ENCODE measurements at places on chromosomes 3 and 15.

GRCh38 chr3:48727511-48727910 lies 10.5 kb upstream of the IP6K2 start:
- no peak for DNase-seq

DNA sequence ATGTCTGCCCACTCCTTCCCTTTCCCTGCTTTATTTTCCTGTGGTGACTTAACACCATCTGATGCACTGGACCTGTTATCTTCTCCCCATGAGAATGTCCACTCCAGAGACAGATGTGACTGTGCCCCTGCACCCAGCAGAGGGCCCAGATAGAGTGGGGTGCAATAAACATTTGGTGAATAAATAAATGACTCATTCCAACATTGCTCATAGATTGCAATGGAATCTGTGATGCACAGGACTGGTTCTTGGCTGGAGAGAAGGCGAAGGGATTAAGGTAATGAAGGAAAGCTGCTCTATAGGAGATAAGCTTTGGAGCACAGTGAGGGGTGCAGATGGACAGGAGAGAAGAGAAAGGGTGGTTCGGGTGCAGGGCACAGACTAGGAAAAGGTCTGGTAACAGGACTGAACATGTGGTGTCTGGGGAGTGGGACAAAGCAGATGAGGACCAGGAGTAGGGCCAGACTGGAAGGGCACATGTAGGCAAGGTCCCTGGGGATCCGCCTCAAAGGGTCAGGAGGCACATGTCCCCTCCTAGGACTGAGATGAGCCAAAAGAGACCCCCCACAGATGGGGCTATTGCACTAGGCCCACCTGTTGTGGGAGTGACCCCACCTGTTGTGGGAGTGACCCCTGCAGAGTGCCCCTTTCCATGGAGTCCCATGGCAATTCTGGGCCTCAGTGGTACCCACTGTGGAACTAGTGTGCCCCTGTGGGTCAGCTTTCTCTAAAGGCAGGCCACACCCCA lies 17.5 kb upstream of the POC1A start:
- DNase-seq = peak; percentile 19

GRCh38 chr3:57064001-57064400 lies 3.5 kb downstream of the SPATA12 start:
- no peak for DNase-seq

DNA sequence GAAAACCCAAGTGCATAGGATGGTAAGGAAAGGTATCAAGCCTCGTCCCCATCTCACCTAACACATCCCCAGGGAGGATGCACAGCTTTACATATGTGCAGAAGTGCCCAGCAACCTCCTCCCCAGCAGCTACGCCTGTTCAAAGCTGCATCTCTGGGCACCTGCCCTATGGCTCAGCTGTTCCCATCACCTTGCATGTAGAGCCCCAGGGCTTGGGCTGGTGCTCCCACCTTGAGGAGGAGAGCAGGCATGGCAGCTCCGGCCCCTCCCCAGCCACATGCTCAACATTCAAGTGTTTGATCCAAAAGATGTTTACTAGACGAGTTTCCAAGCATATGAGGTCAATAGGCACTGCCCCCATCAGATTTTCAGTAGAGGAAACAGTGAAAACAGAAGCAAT lies 173.5 kb downstream of the ATP10A start:
- DNase-seq = no peak

DNA sequence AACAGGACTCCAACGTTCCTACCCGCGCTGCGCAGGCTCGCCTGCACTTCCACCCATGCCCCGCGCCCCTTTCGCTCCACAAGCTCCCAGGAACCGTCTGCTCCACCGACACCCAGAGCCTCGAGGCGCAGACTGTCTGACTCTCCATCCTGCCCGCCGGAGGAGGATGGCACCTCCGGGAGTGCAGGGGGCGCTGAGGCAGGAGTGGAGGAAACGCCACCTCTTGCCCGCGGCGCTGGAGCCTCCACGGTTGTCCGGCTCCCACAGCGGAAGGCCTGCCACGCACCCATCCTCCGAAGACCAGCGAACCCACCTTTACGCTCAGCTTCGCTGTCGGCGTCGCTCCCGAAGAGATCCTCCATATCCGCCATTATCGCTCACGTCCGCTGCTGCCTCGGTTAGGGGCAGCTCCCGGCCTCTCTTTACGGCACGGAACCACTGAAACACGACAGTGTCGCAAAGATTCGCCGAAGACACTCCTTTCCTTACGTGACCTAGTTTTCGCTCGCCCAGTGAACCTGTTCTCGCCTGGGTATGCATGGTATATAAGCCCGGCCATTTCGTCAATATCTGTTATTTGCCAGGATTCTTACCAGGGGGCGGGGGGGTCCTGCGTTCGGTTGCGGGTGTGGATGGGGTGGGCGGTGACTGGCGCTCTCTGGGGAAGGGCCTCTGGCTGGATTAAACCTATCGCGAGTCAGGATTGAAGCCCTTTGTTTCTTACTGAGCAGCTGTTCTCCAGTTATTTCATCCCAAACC lies at the start of gene LEO1:
LEO1 (minus strand) TSS at position 404 of the 759 bp plus-strand sequence; CDS start at position 371, 33 bp downstream.
- DNase-seq = peak; percentile 98

DNA sequence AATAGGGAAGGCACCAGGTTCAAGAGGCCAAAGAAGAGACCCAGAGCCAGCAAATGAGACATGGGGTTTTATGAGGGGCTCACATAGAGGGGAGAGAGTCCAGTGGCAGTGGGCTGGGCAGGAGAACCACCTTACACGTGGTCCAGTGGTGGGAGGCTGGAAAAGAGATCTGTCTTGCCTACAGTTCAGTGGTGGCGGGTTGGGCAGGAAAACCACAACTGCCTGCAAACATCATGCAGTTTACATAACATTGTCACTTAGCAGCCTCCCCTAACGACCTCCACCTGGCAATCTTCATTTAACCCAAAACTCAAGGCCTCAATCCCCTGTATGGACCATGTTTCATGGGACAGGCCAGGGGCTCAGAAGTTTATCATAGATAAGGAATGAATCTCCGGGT lies 29.1 kb downstream of the CRYGS start:
- DNase-seq = no peak

GRCh38 chr15:31869686-31870307 lies 160.5 kb upstream of the CHRNA7 start:
- DNase-seq = peak; percentile 13

DNA sequence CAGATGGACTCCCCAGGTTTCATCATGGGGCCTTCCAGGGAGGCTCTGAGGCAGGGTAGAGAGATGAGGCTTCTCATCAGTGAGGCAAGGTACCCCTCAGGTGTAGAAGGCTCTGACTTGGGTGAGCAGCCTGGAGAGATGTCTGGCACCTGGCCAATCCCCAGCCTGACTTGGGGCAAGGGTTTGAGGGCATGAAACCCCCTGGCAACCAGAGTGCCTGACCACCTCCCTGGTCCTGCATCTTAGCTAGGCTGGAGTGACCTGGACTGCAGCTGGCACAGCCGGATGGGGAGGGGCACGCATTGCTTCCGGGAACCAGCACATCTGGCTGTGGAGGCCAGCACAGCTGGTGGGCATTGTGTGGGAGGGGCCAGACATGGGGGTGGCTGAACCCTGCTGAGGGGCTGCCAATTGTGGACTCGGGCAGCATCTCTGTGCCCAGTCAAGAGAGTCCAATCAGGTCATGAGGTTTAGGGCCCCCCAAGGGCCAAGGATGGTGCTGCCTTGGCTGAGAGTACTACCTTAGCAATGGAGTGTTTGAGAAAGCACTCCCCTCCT lies 1.9 kb downstream of the ZBTB47 start:
- DNase-seq = no peak

- no peak for DNase-seq
Measured at GRCh38 chr15:76070192-76070591, 10.4 kb downstream of the TMEM266 start.

DNA sequence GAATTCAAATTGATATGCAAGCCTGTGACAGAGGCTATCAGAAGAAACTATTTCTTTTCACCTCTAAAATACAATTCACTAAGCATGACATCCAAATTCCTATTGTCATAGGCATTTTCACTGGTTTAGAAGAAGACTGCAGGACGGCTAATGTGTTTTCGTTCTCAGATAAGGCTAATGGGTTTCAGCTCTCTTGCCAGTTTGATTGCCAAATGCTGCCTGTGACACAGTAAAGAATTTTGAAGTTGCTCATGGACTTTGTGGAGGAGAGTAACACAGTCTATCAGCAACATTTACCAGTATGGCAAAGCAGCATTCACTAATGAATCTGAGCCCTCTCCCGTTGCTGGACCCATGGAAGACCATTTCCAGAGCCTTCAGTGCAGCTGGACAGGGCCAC lies 948.1 kb downstream of the FHIT start:
- DNase-seq = peak; percentile 39

DNA sequence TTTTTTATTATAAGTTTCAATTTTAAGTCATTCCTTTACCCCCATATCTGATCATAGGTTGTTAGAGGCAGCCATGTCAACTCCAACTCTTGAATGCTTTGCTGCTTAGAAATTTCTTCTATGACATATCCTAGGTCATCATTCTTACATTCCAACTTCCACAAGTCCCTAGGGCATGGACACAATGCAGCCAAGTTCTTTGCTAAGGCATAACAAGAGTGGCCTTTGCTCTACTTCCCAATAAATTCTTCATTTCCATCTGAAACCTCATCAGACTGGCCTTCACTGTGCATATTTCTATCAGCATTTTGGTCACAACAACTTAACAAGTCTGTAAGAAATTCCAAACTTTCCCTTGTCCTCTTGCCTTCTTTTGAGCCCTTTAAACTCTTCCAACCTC lies 28.5 kb downstream of the TRIM42 start:
- no peak for DNase-seq

GRCh38 chr15:92074646-92075045 lies 221.1 kb downstream of the SLCO3A1 start:
- DNase-seq = peak; percentile 48

DNA sequence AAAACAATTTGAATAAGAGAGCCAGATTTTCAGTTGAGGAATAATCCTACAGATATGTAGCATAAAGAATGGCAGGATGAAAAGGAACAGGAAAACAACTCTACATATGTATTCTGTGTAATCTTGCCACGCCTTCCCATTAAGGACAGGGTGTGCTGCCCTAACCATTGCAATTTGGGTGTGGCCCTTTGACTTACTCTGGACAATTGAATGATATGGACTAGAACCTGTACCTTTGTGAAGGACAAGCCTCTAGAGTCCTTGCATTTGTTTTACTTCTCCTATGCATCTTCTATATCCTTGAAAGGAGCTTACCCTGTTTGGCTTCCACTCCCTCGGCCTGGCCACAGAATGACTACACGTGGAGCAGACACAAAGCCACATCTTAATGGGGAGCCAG lies 1261.6 kb upstream of the GBE1 start:
- no peak for DNase-seq

DNA sequence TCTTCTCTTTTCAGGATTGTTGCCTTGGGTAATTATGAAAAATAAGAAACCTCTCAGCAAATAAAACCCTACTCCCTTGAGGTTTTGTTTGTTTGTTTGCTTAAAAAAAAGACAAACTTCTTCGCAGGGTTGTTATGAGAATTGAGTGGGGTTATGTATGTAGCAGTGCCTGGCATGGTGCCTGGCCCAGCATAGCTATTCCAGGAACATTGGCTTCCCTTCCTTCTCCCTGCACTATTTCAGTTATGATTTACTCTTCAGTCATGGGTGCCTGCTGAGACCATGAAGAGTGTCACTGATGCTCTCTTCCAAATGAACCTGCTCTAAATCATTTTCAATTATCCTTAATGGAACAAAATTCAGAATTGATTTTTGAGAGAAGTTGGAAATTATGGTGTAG lies 283.5 kb upstream of the ROPN1 start:
- no peak for DNase-seq

DNA sequence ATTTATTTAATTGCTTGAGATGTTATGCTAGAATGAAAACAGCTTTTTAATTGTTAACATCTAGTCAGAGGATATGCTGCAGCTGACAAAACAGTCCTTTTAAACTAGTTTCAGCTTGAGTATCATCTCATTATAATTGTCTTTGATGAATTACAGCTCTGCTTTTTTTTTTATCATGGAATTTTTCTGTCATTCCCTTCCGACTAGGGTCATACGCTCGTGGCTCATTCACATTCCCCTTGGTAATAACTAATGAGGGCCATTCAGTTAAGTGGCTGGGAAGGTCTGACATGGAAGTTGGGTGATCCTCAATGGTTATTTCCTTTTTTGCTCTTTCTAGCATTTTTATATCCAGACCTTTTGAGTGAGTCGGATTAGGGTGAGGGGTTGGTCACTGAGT lies 77.0 kb downstream of the PGPEP1L start:
- DNase-seq = no peak

DNA sequence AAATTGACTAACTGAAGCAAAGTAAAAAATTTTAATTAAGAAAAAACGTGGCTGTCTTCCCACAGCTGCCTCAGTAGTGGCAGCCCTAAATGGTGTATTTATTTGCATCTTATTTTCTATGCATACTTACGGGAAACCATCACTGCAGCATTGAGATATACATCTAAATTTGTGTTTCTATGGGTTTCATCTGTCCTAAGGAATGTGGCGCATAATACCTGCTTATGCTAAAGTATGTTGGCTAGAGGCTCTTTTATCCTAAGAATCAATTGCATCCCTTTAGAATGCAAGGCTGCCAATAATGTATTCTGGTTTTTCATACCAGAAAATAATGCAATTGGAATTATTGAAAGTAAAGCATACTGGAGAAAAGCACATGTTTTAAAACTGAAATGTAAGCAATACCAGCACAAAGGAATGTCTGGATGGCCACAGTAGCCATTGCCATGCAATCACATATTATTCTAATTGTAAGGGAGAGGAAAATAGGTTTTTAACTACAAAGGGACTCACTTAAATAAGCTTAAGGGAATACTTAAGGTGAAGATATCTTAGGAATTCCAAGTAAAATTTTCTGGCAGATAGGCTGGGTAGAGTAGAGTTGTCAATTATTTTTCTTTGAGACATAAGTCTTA lies 834.5 kb upstream of the NECTIN3 start:
- peak; percentile 3 for DNase-seq

DNA sequence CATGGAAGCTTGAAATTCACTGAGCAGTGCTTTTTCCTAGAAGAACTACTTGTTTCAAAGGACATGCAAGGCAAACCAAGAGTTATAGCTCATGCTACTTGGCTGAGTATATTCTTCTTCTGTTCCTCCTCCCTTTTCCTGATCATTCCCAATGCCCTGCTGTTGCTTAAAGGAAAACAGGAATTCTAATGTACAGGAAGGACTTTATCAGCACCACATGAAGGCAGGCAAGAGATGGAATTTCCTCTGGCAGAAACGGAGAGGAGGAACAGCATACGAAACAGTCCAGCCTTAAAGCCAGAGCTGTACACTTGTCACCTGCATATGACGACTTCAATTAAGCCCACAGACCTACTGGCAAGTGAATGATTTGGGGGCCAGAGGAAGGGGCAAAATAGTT lies 15.7 kb downstream of the MEIS2 start:
- DNase-seq = no peak
